CD8-positive, alpha-beta memory T cell (primary cell): ENCODE measurements at places on chromosomes 7 and 10. TPM values are rescaled to one million over a fixed set of nuclear protein-coding genes. Genes with fewer than 3 reads are reported as not detected.

- no peak for DNase-seq
Measured at GRCh38 chr7:117273814-117274225, 49.0 kb downstream of the WNT2 start.

PRSS37 gene
- not detected for polyA plus RNA-seq

DNA sequence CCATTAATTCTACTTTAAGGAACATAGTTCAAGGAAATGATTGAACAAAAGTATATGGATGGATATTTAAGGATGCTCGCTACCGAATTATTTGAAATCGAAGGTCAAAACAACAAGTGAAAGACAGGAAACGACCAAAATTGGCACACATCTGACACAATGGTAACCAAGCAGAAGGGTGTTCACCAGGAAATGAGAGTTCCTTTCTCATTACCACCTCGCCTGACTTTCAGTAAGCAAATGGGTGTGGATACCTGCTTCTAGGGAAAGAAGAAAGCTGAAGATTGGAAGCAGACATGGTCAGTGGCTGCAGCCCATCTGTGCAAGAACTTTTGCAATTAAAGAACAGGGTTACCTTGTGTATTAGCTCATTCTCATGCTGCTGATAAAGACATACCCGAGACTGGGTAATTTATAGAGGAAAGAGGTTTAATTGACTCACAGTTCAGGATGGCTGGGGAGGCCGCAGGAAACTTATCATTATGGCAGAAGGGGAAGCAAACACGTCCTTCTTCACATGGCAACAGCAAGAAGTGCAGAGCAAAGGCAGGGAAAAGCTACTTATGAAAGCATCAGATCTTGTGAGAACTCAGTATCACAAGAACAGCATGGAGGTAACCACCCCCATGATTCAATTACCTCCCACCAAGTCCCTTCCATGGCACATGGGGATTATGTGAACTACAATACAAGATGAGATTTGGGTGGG lies 6.2 kb upstream of the TMEM273 start:
- DNase-seq = no peak

A1CF gene
- not detected for polyA plus RNA-seq

- no peak for DNase-seq
Measured at GRCh38 chr7:73426016-73426415, 7.6 kb upstream of the FZD9 start.
